ENCODE measurements at places on chromosomes 12 and 14.
A peak's percentile ranks its signal among the peaks of the same experiment; 100 is the strongest.

- no peak for DNase-seq
These were observed 77.0 kb downstream of the BICD1 start for GRCh38 chr12:32183650-32184049.

GRCh38 chr12:116353958-116354357, 76.5 kb upstream of the MED13L start:
- no peak for DNase-seq

- DNase-seq = no peak
These were observed 256.3 kb upstream of the SFSWAP start for GRCh38 chr12:131454418-131455217.

DNA sequence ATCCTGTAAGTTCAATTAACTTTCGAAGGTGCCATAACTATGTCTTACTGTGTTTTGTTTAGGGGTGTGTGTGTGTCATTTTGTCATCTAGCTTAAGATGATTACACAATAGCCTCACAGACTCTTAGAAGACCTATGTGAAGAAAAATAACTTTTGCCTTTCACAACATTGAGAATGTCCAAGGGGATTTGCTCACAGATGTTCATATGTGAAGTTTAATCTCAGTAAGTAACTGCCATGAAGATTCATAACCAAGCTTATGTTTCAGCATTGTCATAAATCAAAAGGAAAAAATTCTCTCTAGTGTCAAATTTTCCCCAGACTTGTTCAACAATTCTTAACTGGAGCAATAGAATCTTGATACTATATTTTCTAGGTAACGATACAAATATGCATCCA, 226.1 kb upstream of the PRKD1 start:
- DNase-seq = no peak

DNA sequence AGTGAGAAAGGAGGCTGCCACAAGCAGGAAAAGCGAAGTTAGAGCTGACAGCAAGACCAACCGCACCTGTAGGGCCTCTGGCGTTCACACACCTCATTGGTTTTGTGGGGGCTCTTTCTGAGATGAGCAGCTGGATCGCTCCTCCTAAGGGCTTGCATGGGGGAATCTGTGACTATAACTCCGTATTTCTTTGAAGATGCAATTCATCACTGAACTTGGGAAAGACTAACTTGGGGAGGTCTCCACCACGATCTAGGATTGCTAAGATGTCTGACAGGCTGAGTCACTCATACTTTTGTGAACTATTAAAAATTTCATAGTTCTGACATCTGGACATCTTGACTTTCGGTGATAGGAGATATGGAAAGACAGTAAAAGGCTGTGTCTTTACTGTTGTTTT, 173.6 kb downstream of the ETV6 start:
- DNase-seq = no peak

DNA sequence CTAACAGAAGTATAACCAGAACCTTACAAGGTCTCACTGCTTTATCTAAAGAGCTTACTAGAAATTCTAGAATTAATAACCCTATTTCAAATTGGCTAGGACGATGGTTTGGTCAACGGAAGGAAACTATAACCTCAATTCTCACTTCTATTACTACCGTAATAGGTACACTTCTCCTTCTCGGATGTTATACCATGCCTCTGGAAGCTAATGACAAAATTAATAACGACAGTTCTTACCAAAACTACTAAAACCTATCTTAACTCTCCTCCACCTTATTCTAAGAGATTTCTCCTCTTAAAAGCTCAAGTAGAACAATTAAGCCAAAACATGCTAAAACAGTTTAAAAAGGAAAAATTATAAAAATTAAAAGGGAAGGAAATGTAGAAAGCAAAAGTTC, 23.7 kb upstream of the UBC start:
- no peak for DNase-seq

GRCh38 chr12:68040450-68041075, 51.3 kb downstream of the IFNG-AS1 start:
- DNase-seq = peak; percentile 57

GRCh38 chr12:50401500-50402081, 906 bp downstream of the LARP4 start:
- DNase-seq = no peak

DNA sequence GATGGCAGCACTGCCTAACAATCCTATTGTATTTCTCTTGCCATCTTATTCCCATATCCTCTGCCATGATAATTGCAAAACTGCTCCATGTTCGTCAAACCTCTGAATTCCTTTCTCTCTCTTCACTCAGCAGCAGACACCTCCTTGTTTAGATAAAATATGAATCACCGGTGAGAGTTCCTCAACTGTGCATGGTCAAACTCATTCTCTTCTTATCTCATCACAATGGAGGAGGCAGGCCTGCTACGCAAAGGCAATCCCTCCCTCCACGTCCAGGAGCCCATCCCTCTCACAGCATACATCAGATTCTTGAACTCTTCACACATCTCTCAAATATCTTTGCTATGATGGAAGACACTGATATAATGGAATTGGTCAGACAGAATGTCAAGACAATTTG, 90.1 kb upstream of the DAAM1 start:
- no peak for DNase-seq

GRCh38 chr14:67392123-67392522, 19.8 kb downstream of the PLEK2 start:
- no peak for DNase-seq

DNA sequence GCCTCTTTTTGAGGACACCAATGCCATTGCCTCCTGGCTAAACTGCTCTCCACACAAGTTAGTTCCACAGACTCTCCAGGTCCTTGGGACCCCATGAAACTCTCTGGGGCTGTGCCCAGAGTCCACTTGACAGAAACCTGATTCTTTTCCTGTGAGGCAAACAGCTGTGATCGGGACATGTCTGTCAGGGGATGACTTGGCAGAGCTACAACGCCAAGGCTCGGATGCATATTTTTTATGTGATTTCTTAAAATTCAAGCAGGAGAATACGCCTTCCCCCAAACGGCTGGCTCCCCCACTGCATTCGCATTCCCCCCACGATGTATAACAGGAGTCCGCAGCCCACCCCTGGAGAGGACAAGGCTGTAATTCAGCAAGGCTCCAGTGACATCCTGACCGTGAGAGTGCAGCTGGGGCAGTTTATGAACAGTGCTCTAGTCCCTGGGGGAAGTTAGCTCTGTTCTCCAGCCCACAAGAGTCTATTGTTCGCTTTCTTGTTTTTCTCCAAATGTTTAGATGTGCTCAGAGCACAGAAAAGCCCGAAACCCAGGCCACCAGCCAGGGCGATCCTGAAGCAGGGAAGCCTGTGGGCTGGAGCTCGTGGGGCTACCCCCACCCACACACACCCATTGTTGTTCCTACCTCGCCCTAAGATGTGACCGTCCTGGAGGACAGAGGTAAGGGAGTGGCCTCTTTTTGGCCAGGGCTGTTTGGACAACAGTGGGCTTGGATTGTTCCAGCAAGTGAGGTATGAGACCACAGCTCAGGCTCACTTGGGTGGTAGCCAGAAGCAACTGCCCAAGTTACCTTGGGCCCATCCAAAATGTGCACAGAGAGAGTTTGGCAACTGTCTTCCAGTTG, 159.5 kb downstream of the ZFP36L1 start:
- peak; percentile 36 for DNase-seq

Measured in dorsolateral prefrontal cortex (tissue), 122 donors.